ENCODE measurements at places on chromosomes 1 and 21.

DNA sequence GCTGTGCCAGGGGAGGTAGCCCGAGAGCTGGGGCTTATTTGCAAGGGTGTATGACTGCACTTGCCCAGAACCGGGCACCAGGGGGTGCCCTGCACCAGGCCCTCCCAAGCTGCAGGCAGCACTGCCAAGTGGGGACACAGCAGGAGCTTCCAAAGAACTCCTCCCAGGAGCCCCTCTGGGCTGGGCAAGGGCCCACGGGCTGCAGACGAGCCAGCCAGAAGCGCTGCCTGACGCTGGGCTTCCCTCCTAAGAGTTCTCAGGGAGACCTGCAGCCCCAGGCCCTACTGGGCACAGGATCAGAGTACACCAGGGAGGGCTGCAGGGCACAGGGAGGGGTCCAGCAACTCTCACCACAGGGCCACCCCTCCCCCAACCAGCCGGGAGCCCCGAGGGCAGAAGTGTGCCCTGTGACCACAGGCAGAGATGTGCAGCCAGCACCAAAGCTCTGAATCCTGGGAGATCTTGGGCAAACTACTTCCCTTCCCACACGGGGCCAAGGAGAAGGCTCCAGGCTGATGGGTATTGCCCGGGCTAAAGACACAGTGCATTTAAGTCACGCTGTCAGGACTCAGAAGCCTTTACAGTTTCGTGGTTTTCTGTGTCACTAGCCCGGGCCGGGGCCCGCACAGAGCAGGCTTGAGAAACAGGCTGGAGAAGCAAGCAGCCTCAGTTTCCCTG, 63.4 kb downstream of the KCNAB2 start:
- ATAC-seq, result peak; percentile 84

DNA sequence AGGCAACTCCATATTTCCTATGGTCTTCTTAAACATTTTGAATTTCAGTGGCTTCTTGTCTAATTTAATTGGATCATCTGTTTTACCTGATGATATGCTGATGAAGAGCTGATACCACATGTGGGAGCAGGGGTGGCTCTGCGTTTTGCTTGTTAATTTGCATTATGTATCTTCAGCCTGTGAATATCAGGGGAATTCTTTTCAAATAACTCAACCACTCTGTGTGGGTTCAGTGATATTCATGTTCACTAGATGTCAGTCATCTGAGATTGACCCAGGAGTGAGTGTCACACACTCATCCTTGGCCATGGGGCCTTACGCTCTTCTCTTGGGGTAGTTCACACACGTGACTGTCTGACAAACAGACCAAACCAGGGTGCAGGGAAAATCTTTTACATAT, 83.0 kb downstream of the FCRL5 start:
- ATAC-seq, result no peak

- no peak for ATAC-seq
Measured at GRCh38 chr1:38123356-38124135, 77.0 kb upstream of the POU3F1 start.

GRCh38 chr21:43318841-43319781, 107.8 kb downstream of the SIK1 start:
- ATAC-seq, result no peak

- ATAC-seq, result no peak
Measured at GRCh38 chr1:206578978-206579374, 33.3 kb downstream of the EIF2D start.

GRCh38 chr1:7100479-7100878, 315.2 kb downstream of the CAMTA1 start:
- no peak for ATAC-seq

Data from activated T-helper 17 cell treated with anti-CD3 and anti-CD28 coated beads, Interleukin-2, amount 50 U/mL, for 72 hours (primary cell).